LHCN-M2 (cell line): ENCODE measurements at places on chromosomes 2 and 18. TPM values are rescaled to one million over a fixed set of nuclear protein-coding genes. Genes with fewer than 3 reads are reported as not detected.

Gene PSD4
- 1.0 and 1.5 TPM in 2 replicates for total RNA-seq

Gene CENPA
- total RNA-seq, result 22.1 and 29.9 TPM in 2 replicates

Gene ADCYAP1
- total RNA-seq, result not detected in 2 replicates

Gene CNPPD1
- 21.3 and 22.8 TPM in 2 replicates for total RNA-seq

Gene UGT1A9
- total RNA-seq, result not detected in 2 replicates

Gene EMX1
- total RNA-seq, result not detected in 2 replicates

Gene IL36B
- not detected in 2 replicates for total RNA-seq

DNA sequence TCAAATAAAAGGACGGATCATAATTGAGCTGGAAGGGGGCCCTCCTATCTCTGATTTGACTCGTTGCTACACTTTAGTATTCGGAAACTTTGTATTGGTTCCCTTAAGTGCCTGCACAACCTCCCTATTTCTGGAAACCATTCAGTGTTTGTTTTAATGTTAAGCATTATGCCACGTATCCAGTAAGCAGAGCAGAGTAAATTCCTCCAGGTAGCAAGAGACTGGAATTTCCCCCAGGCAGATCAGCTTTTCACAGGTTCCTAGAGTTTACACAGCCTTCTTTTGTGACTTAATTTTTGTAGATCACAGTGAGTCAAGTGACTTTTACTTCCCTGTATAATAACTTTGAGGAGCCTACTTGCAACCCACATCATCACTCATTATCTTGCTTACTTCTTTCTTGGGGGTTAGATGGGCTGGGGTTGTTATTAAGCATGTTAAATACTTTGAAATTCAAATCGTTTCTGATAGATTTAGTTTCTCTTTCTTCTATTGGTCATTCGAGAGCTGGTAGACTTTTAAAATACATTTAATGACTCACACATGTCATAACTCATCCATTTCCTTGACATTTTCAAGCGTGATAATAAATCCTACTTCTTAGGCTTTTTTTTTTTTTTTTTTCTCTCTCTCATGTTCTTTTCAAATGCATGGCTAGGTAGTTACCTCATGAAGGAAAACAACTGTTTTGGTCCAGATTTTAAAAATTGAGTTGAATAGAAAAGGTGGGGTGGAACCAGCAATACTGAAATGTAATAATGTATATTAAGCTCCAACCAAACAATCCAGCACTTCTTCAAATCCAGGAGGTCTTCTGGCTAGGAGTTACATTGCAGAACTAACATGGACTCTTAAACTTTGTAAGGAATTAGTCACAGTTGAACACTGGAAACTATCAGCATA, 219.3 kb downstream of the NEDD4L start:
- peak; percentile 57 for DNase-seq

DNA sequence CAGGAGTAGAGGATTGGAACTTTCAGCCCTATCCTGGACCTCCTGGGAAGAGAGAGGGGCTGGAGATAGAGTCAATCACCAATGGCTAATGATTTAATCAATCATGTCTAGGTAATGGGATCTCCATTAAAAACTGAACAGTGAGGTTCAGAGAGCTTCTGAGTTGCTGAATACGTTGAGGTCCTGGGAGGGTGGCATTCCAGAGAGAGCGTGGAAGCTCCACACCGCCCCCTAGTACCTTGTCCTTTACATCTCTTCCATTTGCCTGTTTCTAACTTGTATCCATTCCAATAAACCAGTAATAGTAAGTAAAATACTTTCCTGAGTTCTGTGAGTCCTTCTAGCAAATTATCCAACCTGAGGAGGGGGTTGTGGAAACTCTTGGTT, 101.7 kb downstream of the B3GNT2 start:
- peak; percentile 33 for DNase-seq

GRCh38 chr2:69623236-69623635, 20.3 kb downstream of the AAK1 start:
- DNase-seq, result no peak

DNA sequence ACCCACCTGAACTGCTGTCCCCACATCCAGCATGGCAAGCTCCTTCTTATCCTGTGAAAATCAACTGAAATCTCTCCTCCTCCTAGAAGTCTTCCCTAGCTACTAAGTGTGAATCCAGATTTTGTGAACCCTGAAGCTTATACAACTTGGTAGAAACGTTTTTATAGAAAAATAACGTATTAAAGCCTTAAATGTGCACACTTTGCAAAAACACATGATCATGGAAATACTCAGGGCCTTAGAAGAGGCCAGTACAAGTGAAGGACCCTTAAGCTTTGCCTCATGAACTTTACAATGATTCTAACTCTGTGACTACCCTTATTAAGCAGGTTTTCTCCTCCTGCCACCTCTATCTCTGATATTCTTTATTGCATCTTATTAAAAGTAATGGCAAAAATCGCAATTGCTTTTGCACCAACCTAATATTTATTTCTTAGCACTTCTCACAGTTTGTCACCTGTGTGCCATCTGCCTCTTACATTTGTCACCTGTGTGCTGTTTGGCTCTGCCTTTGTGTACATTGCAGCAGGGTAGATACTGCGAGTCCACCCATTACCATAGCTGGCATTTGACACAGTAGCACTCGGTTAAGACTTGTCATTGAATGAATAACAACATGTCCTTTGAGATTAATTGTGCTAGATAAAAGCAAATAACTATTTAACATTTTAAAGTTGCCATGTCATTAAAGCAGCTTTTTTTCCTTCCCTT, 42.2 kb downstream of the FRZB start:
- no peak for DNase-seq

- DNase-seq, result no peak
Observed at GRCh38 chr2:217959723-217960122, 43.1 kb downstream of the TNS1 start.

- DNase-seq, result peak; percentile 88
Observed at GRCh38 chr2:127637725-127638252, 8.2 kb upstream of the GPR17 start.

DNA sequence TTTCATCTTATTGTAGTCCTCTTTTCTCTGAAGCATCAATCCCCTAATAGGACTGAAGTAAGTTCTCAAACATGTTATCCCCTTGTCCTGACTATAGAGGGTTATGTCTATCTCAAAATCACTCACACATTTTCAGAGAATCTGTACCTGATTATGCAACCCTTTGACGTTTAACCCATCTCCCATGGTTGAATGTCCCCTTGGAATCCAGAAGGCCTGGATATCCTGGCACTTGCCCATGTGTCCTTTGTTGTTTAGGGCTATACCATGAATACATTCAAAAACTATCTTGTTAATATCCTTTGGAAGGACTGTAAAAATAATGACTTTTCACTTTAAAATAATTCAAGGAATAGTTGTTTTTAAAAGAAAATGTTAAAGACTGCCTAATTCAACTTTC, 66.3 kb upstream of the PSMD14 start:
- no peak for DNase-seq

DNA sequence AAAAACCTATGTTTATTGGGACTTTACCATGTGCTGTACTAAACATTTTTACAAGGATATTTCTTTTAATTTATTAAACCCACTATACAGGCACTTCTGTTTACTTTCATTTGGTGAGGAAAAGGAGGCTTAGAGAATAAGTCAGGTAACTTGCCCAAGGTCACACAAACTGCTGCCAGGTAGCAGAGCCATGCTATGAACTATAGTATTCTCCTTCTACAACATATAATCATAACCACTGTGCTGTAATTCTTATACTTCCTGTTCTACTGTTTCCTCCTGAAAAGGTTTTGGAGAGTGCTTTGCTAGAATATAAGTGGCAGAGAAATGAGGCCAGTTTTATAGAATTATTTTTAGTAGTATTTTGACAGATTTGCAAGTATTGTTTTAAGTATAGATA, 29.5 kb downstream of the SLC39A10 start:
- DNase-seq, result no peak

DNA sequence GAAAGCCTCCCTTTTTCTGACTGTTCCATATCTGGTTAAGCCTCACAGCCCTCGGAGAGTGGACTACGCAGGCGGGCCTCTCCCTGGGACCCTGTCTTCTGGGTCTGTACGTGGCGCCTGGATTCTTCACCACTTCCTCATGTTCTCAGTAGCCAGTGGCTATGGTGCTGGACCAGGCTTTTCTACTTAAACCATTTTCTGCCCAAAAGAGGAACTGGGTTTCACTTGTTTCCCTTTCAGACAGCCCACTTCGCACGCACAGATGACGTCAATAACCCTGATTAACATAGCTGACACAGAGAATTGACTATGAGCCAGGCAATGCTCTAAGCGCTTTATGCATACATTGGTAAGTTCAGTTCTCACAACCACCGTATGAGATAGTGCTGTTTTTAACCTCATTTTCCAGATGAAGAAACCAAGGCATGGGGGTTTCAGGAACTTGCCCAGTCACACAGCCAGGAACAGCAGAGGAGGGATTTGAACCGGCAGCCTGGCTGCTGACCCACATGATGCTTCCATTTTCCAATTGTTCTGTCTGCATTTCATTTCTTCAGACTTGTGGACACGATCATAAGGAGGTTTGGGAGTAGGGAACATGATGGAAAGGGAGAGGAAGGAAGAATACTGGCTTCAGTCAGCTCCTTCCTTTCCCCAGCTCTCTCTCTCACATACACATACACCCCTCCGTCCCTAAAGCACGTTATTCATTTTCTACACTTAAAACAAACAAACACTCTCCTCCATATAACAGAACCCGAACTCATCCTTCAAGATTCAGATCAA, 41.7 kb downstream of the MYOM1 start:
- DNase-seq, result no peak

- no peak for DNase-seq
Observed at GRCh38 chr2:239531456-239532241, 130.8 kb upstream of the HDAC4 start.

DNA sequence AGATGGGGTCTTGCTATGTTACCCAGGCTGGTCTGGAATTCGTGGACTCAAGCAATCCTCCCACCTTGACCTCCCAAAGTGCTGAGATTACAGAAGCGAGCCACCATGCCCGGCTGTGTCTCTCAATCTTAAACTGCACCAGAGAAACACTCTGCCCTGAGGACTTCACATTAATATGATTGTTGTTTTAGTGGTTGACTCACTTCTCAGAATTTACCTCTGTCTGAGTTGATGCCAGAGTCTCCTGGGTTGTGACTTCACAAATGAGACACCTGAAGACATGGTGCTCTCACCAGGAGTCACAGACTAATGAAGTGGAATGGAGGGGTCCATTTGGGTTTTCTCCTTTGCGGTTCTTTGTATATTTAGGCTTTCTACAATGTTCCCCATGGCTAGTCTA, 61.0 kb upstream of the TGIF1 start:
- no peak for DNase-seq

- DNase-seq, result no peak
Observed at GRCh38 chr2:120064664-120065063, 51.8 kb downstream of the EPB41L5 start.

GRCh38 chr2:162579169-162579568, 235.2 kb downstream of the GCA start:
- DNase-seq, result no peak

- no peak for DNase-seq
Observed at GRCh38 chr2:148903294-148903693, 28.3 kb downstream of the KIF5C start.

GRCh38 chr2:177758591-177759371, 313.8 kb downstream of the PDE11A start:
- DNase-seq, result peak; percentile 52

- DNase-seq, result no peak
Observed at GRCh38 chr2:120625865-120626560, 109.7 kb upstream of the GLI2 start.

DNA sequence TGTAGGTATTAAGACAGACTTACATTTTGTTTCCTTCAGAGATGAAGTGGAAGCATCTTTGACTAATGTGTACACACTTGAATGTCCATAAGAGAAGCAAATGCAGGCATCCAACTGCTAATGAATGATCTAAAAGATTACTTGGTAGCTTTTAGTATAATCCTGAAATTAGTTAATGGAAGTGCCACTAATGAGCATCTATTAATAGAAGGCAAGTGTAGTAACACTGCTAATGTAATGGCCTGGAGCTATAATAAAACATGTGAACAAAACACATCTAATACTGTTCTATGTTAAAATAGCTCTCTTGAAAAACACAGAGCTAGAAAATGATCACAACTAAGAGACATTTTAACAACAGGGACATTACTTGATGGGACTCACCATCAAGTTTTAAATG, 225.3 kb downstream of the SLC8A1 start:
- no peak for DNase-seq

DNA sequence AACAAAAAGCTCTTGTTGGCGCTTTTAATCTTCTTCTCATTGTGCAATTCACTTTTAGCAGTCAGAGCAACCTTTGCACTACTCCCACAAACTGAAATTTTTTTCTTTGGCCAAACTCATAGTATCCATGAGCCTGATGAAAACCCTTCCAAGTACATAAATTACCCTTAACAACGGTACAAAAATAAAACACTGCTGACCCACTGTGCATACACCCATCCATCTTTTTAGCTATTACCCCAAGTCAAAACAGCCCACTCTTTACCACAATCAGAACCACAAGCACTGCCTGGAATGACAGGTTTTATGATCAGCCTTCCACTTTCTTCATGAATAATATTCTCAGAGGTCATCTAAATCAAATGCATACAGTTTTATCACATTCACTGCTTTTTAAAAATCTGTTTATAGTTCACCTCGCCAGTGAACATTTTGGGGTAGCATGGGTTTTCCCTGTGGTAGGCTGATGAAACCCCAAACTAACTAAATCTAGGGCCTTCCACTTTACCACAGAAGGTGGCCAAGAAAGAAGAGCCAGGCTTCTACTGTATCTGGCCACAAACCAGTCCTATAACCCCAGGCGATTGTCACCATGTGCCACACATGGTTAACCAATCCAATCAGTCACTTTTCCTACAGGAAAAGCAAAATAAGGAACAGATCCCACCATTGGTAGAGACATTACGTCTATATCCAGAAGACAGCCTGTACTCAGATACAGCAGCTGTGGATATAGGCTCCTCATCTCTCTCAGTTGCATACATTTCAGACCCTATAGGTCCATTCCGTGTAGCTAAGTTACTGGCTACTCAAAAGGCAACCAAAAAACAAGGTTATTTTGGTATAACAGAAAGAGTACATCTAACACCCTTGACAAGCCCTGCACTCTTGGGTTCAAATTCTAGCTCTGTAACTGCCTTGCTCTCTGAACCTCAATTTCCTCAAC, 171.3 kb downstream of the THADA start:
- DNase-seq, result no peak

DNA sequence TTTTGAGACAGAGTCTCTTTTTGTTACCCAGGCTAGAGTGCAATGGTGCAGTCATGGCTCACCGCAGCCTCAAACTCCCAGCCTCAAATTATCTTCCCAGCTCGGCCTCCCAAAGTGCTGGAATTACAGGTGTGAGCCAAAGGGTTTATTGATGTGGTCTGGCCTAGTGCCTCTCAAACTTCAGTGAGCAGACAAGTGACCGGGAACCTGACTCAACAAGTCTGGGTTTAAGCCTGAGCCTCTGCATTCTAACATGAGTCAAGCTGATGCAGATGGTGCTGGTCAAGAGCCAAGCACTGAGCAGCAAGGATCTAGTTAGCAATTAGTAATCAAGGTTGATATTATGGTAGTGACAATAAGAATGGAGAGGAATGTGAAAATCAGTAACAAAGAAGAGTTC, 21.3 kb downstream of the CDK15 start:
- DNase-seq, result peak; percentile 40

DNA sequence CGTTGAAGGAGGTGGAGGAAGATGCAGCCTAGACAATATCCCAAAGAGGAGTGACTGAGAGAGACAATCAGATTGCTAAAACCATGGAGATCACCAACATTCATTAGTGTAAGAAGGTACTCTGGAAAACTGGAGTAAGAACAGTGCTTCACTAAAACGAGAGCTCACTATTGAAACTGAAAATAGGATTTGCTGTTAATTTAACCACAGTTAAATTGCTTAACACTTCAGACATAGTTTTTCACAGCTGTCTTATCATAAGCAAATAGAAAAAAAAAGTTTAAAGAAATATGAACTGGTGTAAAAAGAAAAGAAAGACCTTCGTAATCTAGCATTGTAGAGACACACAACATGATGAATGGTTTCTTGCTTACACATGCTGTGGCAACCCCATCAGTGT, 1049.8 kb upstream of the CHAC2 start:
- no peak for DNase-seq
